Inflammatory macrophage treated with lipopolysaccharide for 1 hour (primary cell): ENCODE measurements at places on chromosomes 6 and 20.

DNA sequence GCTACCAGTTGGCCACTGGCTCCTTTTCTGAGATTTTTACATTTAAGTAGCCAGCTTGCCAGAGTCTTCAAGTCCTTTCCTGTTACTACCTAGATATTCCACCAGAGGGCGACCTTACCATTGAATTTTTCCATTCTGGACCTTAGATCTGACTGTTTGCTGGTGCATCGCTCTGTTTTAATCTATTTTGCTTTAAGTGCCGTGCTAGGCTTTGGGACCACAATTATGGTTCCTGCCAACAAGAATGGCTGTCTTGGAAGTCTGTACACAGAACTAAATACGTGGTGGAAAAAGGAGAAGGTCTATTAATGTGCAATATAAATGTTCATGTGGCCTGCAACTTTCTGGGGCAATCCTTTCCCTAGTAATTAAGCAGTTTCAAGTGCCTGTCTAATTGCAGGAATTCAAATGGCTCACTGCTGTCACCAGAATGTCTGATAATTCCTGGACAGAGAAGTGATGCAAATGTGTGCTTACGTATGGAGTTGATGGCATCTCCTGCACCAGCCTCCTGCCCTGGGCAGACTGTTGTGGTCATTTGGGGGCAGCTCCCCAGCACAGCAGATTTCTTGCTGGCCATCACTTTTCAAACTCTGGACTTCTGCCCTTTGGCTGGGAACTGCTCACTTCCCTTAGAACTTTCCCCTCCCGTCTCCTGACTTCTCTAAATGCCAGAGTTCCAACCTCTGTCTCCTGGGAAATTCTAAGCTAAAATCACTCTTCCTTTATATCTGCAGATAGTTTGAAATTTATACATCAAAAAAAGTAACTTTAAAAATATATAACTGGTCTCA is 5.6 kb upstream of the HLA-DOA start:
- peak; percentile 95 for DNase-seq

DNA sequence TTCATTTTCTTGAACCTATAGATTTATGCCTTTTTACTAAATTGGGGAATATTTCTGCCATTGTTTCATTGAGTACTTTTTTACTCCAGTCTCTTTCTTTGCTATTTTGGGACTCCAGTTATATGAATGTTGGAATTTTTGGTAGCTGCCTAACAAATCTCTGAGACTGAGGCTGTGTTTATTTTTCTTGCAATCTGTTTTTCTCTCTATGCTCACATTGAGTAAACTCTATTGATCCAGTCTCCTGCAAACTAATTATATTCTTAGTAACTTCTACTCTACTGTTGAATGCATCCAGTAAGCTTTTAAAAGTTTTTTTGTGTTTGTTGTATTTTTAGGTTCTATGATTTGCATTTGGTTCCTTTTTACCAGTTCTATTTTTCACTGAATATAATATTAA is 903.4 kb upstream of the GJE1 start:
- no peak for DNase-seq

GRCh38 chr20:33890557-33890956 is 79.4 kb downstream of the CHMP4B start:
- DNase-seq = no peak

- DNase-seq = no peak
Observed at GRCh38 chr20:43667341-43668132, 623 bp downstream of the MYBL2 start.

GRCh38 chr6:27901801-27902200 is 10.4 kb downstream of the OR2B2 start:
- DNase-seq = no peak

DNA sequence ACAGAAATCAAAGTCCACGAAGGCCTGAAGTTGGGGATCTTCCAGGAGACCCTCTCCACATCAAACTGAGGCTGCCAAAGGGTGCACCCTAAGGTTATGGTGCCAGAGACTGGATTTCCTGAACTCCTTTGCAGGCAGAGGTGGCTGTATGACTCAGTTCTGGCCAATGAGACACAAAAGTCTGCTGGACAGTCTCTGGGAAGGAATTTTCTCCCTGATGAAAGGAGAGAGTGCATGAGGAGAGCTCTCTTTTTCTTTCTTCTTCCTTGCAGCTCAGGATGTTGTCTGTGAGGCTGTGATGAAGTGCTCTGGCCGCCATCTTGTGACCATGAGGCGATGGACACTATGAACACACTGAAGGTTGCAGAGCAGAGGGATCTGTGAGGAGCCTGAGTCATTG is 85.2 kb downstream of the MDGA1 start:
- DNase-seq = no peak

DNA sequence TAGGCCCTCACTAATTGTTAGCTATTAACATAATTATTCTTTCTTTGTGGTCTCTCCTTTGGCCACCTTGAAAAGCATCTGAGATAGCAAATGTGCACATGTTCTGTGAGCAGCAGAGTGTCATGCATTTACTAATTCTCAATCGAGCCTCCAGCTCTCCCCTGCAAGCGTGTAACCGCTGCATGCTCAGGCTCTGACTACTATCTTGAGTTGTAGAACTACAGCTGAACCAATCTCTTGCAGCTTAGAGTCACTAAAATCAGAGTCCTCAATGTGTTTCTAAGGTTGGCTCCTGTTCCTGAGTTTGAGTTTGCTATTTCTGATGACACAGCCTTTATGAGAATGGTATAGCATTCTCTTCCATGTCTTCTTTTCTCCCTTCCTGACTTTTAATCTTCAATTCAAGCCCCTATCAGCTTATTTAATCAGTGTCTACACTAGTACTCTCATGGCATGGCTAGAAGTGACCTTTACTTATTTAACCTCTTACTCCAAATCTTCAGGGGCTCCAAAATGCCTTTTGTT is 65.5 kb downstream of the PPP1R3G start:
- DNase-seq = no peak

GRCh38 chr6:10323018-10323417 is 91.9 kb downstream of the TFAP2A start:
- no peak for DNase-seq

DNA sequence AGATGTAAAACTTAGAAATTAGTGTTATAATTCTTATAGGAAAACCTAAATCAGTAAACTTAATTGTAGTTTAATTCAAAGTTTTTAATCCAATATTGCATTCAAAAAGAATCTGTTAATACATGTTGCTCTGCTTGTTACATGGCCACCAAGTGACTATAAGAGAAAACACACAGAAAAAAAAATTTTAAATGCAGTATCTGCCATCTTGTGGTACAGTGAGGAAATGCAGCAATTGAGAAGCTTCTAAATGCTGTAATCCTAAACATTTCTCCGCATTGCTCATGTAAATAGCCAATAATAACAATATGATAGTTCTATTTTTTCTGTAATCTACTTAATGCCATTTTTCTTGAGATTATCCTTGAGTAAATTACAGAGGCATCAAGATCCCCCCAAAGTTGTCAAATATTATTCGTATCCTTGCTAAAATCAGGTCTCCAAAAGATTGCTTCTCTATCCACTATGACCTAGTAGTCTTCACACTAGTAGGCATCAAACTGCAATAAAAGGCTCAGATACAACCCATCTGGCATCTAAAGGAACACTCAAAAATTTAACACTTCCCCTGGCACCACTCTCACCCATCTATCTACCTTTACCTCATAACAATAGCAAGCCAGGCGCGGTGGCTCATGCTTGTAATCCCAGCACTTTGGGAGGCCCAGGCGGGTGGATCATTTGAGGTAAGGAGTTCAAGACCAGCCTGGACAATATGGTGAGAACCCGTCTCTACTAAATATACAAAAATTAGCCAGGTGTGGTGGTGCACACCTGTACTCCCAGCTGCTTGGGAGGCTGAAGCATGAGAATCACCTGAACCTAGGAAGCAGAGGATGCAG is 34.6 kb downstream of the HDAC2 start:
- peak; percentile 48 for DNase-seq

DNA sequence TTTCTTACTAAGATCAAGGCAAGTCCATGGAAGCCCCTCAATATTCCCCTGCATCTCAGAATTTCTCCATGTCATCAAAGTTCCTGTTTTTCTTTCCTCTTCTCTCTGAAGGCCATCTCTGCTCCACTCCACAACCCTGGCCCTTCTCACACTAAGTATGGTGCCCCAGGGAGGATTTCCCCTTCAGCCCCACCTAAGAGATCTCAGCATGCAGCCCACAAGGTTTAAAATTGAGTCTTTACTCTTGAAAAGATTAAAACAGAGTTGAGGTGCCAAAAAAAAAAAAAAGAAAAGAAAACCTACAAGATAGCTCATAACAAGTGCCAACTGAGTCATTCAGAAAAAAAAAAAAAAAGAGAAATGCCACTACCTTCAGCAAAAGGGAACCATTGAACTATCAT is 36.5 kb upstream of the TNFAIP3 start:
- no peak for DNase-seq

GRCh38 chr20:45320948-45321595 is 13.0 kb upstream of the MATN4 start:
- DNase-seq = peak; percentile 28

GRCh38 chr20:18541741-18542140 is 25.5 kb upstream of the SMIM26 start:
- DNase-seq = no peak

DNA sequence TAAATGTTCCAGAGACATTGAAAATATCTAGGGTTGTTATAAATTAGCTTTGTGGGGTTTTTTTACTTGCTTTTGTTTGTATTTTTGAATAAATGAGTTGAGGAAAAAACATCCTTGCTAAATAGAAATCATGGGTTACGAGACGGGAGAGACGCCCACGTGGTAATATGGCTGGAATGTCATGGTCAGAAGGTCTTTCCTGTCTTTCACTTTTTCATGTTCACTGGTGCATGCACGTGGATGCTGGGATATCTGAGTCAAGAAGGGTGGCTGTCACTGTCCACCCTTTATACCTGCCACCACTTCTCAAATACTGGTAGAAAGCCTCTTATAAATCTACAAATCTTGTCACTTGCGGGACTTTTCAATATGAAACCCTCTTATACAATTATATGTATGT is 258.7 kb upstream of the AGPAT4 start:
- DNase-seq = no peak

DNA sequence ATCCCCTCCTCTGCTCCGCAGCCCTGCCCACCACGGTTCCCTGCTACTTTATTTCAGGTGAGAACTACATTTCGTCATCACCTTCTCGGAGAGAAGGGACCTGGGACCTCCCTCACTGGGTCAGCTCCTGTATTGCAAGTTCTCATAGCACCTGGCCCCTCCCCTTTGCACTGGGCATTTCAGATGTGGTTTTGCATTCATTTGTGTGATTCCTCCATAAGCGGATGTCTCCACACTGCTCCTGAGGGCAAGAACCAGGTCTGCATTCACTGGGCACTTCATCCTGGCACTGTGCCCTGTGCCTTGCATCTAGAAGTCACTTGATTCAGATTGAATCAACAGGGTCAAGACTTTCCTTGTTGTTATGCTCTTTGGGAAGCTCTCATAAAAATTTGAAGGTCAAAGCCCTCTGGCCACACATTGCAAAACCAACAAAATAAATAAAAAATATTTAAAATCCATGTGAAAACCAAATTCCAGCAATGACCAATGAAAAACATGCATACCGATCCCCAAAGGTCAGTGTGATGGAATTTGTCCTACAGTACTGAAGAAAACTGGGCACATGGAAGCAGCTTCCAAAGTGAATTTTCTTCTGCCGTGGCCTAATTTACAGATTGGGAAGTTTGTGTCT is 89.1 kb upstream of the F13A1 start:
- DNase-seq = no peak

DNA sequence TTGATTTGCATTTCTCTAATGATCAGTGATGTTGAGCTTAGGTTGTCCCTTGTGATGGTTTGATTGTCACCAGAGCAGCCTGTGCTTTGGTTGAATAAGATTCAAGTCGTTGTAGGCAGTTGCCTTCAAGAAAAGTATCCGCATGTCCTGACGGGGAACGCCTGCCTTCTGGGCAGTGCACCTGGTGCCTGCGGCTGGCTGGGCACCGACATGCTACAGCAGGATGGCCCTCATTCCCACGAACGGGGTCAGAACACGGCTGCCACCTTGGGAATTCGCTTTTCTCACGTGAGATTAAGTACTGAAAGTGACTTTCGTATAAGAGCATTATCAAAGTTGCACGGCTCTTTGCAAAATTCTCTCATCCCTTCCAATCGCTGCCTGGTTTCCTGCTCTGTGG is 78.4 kb downstream of the CDH4 start:
- DNase-seq = no peak

GRCh38 chr20:62388839-62389600 is 2.1 kb downstream of the RPS21 start:
- DNase-seq = no peak

- DNase-seq = no peak
Observed at GRCh38 chr20:62489932-62490263, 14.1 kb upstream of the GATA5 start.

DNA sequence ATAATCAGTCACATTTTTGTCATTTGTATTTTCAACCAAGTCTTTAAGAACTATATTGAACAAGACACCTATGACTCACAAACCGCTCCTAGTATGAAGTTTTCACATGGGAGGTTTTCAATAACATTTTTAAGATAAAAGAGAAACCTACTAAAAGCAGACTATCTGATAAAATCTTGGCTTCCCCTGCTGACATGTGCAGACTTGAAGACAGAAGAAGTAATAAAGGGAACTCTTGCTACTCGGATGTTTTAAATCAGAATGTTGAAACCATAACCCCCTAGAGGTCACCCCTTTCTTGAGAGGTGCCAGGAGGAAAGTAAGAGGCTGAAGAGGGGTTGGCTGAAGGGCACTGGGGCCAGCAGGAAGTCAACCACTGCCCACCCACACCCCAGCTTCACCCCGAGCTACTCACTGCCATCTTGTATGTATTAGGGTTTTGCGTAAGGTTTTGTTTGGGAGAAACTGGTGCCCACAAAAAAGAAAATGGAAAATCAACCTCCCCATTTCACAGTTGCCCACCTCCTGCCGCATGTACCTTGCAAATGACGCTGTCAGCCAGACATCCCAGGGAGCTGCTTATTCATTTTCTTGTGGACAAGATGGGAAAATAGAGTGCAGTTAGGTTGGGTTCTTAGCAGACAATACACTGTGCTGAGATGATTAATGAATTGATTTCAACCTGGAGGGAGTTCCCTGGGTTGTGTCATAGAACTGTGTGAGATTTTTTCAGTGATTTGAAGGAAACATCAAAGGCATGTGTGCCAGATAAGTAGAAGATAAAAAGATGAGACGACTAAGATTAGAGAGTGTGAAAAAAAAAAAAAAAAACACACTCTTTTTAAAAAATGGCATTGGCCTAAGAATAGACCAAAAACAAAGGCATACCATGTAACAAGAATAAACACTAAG is 83.2 kb upstream of the TAB2 start:
- no peak for DNase-seq

DNA sequence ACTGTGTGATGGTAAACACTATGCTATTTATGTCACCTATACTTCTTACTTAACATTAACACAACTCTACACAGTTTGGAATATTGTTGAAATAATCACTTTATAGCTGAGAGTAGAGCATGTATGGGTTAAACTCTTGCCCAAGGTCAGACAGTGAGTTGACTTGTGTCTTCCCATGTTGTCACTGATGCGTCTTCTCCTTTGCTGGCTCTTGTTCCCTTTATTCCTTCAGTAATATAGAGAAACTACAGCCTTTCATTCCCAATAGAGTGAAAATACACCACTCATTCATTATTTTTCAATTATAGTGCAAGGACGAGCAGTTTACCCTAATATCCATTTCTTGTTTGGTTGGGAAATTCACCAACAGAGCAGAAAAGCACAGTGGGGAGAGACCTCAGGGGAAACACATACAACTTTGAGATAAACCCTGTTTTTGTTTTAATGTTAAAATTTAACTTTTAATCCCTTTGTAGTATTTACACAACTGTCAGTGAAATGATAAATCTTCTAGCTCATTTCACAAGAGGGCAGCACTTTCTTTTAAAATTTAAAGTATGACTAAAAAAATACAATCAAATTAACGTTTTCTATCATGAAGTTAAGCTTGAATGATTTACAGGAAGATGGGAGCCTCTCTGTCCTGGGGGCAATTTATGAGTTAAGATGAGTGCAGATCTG is 363.0 kb downstream of the UTRN start:
- no peak for DNase-seq
